Stimulated activated CD4-positive, alpha-beta T cell treated with anti-CD3 and anti-CD28 coated beads, TNF-alpha, amount 100 ng/mL, for 24 hours (primary cell): ENCODE measurements at places on chromosomes 3 and 15.

- DNase-seq: no peak
These were observed 47.0 kb upstream of the HERC1 start for GRCh38 chr15:63880744-63881143.

DNA sequence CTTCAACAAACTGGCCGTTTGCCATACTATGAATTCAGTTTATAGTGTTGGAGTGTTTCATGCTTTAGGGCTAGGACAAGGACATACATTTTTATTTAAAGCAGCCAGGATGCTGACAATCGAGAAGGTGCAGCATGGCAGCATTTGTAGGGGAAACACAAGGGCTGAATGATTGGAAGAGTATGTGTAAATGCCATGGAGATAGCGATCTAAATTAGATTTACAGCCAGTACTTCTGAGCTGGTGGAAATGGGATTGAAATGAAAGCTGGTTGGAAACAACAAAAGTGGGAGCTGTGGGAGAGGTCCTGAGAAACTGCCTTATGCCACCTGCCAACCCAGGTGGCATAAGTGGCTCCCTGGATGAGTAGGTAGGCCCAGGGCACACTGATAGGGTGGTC, 209.9 kb upstream of the MRPL3 start:
- DNase-seq: no peak

DNA sequence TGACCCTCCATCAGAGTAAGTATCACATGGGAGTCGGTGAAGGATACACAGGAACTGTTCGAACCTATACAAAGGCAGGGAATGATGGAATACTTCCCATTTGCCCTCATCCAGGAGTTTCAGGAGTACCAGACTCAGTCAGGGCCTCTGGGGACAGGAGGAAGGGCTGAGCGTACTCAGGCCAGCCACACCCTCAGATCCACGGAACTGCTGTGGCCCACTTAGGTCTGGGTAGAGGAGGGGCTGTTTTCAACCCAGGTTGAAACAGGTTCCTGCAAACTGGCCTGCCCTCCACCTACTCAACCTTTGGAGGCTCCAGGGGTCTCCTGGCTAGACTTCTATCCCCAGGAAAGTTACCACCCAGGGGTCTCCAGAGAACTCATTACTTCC, 6.7 kb upstream of the IGDCC3 start:
- no peak for DNase-seq

DNA sequence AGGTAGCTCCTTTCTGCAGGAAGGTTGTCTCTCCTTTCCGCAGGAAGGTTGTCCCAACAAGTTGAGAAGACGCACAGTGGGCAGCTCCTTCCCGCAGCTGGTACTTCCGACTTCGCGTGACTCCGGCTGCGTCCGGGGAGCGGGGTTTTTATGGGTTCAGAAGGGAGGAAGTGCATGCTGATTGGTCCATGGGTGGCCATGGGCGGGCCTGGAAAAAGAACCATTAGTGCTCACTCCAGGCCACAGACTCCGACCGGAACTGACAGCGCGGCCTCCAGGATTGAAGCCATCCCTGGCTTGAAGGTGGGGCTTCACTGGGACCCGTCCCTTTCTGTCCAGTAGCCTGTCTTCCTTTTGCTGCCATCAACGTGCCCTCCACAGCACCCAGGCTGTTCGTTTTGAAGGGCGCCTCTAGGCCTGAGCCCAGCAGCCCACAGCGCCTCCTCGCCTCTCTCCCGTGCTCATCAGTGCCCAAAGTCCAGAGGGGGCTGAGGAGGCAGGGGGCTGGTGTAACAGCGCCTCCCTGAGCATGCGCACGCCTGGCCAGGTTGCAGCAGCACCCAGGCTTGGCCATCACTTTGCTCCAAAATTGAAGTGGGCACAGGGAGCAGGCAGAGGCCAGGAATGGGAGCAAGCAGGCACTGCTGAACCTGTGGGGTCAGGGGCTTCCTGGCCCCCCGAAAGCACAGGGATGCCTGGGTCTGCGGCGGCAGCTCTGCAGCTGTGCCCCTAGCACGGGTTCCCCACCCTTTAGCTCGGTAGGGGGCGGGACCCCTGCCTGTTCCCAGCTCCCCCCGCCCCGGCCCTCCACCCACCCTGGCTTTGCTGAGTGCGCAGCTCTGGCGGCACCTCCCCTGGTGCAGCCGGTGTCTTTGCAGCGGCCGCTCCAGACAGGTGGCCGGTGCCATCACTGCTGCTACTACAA, 330.6 kb upstream of the MCTP2 start:
- DNase-seq: no peak

DNA sequence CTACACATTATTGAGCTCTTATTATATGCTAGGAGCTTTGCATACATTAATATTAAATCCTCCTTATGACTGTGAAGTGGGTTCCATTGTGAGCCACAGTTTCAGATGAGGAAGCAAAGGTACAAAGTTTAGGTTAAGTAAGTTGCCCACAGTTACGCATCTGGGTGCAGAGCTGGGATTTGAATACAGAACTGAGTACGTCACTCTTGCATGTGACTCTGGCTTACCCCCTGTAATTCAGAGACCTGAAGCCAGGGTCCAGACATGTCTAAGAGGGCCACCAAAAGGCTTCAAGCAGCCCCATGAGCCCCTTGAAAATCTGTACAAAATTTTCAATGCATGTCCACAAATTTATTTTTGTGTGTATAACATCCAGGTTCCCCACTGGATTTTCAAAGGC, 71.8 kb downstream of the KLF15 start:
- DNase-seq: no peak

- peak; percentile 19 for DNase-seq
These were observed 26.5 kb upstream of the ERC2 start for GRCh38 chr3:56494679-56495322.

GRCh38 chr3:55364421-55364820, 122.7 kb downstream of the WNT5A start:
- no peak for DNase-seq
